Stimulated activated CD4-positive, alpha-beta T cell treated with anti-CD3 and anti-CD28 coated beads, Interleukin-15, amount 100 ng/mL, for 1 hour (primary cell): ENCODE measurements at places on chromosomes 13 and 19.
A peak's percentile ranks its signal among the peaks of the same experiment; 100 is the strongest.

DNA sequence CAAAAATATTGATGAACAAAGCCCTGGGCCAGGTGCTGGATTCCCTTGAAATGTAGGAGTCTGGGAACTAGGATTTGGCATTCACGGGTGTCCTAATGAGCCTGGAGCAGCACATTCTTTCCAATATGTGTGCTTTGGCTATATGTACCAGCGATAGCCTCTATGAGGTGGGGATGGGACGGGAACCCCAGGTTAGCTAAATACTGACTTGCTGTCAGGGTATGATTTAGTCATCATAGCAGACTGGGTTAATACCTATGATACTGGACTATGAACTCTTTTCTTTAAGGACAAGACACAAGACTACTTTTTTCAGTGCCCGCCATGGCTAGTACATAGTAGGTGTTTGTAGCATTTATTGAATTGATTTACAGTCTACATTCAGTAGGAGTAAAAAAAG, 152.7 kb downstream of the KCNRG start:
- no peak for DNase-seq

DNA sequence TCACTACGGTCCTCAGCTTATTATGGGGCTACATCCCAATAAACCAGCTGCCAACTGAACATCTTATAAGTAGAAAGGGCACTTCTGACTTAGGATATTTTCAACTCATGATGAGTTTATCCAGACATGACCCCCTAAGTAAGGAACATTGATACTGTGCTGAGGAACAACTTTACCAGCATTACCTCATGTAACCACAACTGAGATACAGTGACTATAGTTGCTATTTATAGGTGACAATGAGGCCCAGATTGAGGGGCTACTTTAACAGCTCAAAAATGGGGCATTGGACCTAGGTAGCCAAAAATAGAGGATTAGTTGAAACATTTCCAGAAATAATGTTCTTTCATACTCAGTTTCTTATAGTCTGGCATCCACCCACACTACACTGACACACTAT, 26.8 kb downstream of the SKA3 start:
- no peak for DNase-seq

- no peak for DNase-seq
Observed at GRCh38 chr13:29810145-29810742, 40.2 kb downstream of the UBL3 start.

DNA sequence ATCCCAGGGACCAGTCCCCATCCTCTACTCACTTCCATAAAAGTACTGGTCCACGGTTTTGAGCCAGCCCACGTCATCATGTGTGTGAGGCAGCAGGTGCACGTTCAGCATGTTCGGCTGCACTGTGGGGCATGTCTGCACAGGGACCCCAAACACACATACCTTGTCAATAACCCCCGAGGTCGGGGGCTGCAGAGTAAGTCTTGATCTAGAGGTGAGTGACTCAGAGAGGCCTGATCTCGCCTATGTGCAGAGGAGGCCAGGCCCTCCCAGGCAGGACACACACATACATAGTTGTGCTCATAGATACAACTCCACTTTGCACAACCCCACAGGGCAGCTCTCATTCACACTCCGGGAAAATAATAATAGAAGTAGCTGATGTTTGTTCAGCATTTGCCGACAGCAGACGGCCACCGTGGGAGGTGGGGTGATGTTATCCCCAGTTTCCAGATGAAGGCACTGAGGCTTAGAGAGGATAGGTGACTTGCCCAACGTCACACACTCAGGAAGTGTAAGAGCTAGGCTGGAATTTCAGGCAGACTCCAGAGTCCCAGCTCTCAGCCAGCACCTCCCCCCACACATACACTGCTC, 774 bp downstream of the MAN2B1 start:
- DNase-seq, result no peak

GRCh38 chr19:869245-870177, 10.0 kb downstream of the CFD start:
- no peak for DNase-seq

- DNase-seq, result peak; percentile 28
Observed at GRCh38 chr13:40776681-40777165, 5.7 kb upstream of the MRPS31 start.

DNA sequence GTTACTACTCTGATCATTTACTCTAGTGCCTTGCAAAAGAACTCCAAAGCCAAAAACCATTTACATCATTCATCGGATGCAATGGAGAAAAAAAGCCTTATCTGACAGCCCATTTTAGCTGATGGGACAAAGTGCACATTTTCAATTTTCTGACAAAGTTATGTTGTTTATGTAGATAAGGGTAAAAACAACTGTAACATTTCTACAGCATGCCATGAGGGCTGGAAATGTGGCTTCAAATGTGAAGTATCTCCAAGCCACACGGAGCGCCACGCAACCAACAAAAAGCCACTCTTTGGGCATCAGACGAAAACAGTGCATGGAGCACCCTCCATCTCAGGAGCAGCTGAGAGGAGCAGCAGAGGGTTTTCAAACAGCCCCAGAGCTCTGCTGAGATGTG, 364.6 kb upstream of the ZNF507 start:
- no peak for DNase-seq

GRCh38 chr19:35126624-35126959, 8.3 kb downstream of the LGI4 start:
- DNase-seq, result no peak

DNA sequence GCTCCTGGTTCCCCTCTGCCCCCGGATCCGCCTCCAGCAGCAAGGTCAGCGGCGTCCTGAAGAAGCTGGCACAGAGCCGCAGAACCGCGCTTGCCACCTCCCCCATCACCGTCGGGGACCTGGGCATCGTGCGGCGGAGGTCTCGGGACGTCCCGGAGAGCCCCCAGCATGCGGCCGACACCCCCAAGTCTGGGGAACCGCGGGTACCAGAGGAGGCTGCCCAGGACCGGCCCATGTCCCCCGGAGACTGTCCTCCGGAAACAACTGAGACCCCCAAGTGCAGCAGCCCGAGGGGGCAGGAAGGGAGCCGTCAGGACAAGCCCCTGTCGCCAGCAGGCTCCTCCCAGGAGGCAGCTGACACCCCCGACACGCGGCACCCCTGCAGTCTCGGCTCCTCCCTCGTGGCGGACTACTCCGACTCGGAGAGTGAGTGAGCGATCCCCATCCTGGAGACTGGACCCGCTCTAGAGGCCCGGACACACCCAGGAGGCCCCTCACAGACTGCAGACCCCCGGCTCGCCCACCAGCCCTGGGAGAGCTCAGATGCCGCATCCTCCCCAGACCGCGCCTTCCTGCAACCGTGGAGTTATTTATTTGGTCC, 1.6 kb upstream of the MRI1 start:
- no peak for DNase-seq

DNA sequence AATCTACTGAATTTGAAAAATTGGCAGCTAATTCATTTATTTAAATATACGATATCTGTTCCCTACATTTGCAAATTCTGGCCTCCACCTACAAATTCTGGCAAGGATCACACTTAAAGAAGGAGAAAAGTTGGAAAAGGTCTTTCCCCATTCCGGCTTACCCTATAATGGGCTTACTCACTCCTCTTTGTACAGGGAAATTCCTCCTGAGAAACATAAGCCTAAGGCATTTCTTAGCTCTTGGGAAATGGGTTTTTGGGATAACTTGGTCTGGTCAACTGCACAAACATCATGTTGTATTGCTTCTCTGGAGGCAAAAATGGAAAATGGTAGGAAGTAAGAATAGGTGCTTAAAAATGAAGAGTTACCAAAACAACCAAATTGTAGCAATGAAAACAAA, 25.5 kb downstream of the KCTD12 start:
- no peak for DNase-seq

GRCh38 chr13:113002206-113002912, 33.3 kb downstream of the MCF2L start:
- no peak for DNase-seq

- DNase-seq, result no peak
Observed at GRCh38 chr19:45276284-45276687, 25.2 kb downstream of the MARK4 start.

- DNase-seq, result no peak
Observed at GRCh38 chr19:33510462-33511194, 11.0 kb downstream of the PEPD start.

DNA sequence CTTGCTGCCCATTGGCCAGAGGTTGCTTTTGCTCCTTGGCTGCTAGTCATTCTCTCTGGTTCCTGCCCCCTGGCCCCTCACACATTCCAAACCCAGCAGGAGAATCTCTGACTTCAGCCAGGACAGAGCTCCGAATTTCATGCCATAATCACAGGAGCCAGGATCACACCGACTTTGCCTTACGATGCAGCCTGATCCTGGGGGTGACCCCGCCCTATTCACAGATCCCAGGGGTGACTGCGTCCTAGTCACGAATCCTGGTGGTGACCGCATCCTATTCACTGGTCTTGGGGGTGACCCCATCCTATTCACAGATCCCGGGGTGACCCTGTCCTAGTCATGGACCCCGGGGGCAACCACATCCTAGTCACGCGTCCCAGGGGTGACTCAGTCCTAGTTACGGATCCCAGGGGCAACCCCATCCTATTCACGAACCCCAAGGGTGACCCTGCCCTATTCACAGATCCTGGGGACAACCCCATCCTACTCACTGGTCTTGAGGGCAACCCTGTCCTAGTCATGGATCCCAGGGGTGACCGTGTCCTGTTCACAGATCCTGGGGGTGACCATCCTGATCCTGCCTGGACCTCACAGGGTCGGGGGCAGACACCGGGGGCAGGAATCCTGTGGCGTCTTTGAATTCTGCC, 7.4 kb upstream of the TEX29 start:
- DNase-seq, result no peak

DNA sequence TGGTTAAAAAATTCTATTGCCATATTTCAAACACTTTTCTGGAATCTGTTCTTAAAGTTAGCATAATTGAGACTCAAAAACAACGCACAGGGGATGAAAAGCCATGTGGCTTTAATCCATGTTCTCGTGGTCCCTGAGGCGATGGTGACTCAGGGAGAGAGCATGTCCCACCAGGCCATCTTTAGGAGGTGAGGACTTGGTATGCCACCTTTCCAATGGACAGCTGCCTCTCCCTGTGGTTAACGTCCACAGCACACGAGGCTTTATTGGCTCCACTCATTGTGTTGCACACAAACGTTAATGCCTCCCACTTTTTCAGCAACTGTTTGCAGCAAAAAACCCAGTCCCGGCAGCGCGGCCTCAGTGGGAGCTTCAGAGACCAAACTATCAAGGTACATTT, 51.4 kb downstream of the EFNB2 start:
- DNase-seq, result no peak

DNA sequence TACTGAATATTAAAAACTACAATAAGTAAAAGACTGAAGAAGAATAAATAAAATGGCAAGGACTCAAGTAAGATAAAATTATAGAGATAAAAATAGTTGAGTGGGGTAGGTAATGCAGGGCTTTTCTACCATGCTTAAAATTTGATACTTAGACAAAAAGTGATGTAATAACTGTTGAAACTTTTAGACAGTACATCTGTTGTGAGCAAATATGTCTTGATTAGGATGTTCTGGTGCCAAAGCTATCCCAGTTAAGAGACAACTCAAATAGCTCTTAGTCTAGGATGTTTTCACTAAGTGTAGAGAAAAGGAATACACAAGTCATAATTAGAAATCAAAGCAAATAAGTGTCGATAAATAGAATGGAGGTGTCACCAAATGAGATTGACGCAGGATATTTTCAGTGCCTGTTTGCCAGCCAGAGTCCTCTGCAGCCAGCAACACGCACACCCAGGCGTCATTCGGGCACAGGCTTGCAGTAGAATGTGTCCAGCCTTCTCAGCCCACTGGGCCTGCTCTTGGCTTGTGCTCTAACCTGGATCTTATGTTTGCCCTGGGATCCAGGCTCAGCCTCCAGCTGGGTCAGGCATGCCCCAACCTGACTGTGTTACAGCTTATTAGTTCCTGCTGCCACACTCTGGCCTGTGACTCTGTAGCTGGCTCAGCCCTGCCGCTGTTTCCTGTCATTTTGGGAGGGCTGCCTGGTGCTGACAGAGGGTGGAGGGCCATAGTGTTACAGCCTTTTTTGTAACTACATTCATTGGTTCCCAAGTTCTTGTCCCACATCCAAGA, 766.2 kb downstream of the PCDH17 start:
- no peak for DNase-seq

DNA sequence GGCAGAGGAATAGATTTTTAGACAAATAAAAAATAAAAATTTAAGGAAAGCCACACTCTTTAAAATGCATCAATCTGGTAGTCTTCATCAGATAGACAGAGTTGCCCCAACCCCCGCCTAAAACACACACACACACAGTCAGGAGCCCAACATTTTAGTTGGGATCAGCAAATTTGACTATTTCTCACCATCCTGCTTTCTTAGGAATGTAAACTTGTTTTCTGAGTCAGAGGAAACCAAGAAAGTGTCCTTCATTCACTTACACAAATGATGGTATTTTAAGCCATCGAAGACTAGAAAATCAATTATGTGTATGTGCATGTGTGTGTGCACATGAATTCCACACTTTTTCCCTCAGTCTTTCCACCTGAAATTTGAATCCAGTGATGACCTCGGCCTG, 1657.5 kb downstream of the SLITRK1 start:
- DNase-seq, result no peak

DNA sequence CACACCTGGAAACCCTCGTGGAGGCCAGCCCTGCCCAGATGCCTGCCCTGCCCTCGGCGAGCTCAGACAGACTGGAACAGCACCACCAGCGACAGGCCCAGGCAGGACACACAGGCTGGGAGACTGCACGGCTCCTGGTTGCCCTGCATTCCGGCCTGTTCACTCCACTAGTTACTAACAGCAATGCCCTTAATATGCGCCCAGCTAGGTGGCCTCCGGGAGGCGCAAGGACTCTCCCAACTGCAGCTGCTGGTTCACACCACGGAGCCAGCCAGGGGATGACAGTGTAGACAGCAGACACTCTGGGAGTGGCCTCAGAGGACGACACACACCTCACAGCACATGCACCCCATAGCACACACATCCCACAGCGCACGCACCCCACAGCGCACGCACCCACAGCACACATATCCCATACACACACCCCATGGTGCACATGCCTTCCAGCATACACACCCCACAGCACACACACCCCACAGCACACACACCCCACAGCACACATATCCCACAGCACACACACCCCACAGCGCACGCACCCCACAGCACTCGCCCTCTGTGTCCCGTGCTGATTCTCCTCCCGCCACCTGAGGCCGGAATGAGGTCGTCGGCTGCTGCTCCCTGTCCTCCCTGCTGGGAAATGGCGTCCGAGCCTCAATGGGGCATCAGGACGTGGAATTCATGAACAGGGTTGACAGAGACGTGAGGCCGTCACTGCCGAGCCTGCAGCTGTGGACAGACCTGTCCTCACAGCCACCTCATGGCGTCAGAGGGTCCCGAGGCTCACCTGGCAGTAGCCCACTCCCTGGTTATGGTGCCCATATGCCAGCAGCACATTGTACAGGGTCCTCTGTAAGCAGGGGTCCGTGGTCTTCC, 13.6 kb downstream of the GRTP1 start:
- DNase-seq, result no peak
